ENCODE measurements at places on chromosomes 2 and 18. TPM values are rescaled to one million over a fixed set of nuclear protein-coding genes. Genes with fewer than 3 reads are reported as not detected.

The IHH gene
- total RNA-seq: not detected

The TRMT61B gene
- 22.8 TPM for total RNA-seq

The MYCN gene
- total RNA-seq: 0.58 TPM

The PRSS56 gene
- total RNA-seq: not detected

The MAP3K19 gene
- total RNA-seq: not detected

The UGT1A6 gene
- not detected for total RNA-seq

The CFC1 gene
- total RNA-seq: not detected

The SLC38A11 gene
- 0.74 TPM for total RNA-seq

The FBXO15 gene
- 4.2 TPM for total RNA-seq

The RESP18 gene
- not detected for total RNA-seq

The DAW1 gene
- total RNA-seq: not detected

The DTNA gene
- not detected for total RNA-seq

The ABCB11 gene
- total RNA-seq: not detected

The MAP2 gene
- 0.47 TPM for total RNA-seq

The RAPGEF4 gene
- total RNA-seq: 1.2 TPM

The TDRD15 gene
- total RNA-seq: not detected

The LYG2 gene
- not detected for total RNA-seq

The HOXD1 gene
- not detected for total RNA-seq

The KCNJ3 gene
- not detected for total RNA-seq

The UGT1A8 gene
- not detected for total RNA-seq

The PAX3 gene
- not detected for total RNA-seq

The HOXD11 gene
- total RNA-seq: not detected

The UGT1A3 gene
- total RNA-seq: not detected

The NOSTRIN gene
- 0.55 TPM for total RNA-seq

The TTN gene
- total RNA-seq: 20.8 TPM

The MOGAT1 gene
- total RNA-seq: not detected
